ENCODE measurements at places on chromosomes 12 and 14.

DNA sequence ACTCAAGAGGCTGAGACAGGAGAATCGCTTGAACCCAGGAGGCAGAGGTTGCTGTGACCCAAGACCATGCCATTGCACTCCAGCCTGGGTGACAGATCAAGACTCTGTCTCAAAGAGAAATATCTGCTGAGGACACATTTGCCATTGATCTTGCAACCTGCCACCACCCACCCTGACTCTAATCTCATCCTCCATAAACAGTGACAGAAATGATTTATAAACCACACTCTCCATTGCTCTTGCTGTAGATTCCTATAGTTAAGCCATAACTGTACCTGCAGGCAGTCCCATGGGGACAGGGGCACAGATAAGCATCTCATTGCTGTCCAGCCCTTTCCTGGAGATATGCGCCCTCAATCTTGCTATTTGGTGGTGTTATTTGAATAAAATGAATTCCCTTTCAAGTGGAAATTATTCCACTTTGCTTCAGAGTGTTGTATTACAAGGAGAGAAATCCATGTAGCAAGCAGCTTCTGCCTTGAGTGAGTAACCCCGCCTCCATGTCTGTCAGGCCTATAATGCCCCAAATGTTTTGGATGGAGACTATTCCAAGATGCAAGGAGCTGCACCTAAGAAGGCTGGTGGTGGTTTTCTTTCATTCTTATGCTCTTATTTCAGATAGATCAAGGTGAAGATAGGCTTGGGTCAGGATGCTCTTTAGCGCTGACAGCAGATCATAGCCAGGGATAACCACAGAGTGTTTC, 3.0 kb upstream of the ZDHHC22 start:
- DNase-seq: no peak

GRCh38 chr12:112185093-112185923, 59.9 kb downstream of the TRAFD1 start:
- no peak for DNase-seq

DNA sequence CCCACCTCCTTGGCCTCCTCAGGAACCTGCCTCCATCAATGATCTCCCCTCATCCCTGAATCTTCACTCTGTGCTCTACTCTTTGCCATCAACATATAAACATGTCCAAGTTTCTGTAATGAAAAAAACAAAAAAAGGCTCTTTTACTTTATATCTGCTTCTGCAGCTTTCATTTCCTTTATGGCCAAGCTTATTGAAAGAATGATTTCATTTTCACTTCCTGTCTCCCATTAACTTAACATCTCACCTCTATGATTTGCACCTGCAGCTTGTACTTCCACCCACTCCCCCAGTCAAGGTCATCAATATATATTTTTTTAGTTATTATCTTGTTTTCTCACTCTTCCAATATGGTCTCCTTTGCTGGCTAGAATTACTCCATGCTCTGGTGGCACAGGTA, 15.6 kb upstream of the RNU6-7 start:
- DNase-seq: no peak

- DNase-seq: no peak
Observed at GRCh38 chr12:52532636-52533035, 12.4 kb upstream of the KRT5 start.

GRCh38 chr14:74524076-74524811, 30.7 kb downstream of the ISCA2 start:
- DNase-seq: no peak

GRCh38 chr14:69468949-69469348, 15.6 kb upstream of the PLEKHD1 start:
- no peak for DNase-seq

DNA sequence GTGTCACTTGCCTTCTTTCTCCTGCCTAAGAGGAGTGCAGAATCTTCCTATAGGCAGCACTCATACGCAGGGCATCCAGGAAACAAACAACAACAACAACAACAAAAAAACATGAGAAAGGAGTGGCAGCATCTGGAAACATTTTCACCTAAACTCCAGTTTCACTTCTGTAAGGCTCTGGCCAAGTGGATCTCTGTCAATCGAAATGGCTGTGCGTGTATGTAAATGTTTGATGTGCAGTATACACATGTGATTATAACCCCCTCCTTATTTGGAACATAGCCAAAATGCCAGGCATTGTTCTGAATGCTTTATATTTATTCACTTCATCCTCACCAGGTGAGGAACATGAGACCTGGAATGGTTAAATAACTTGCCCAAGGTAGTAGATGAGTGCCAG, 76.8 kb downstream of the COX16 start:
- peak; percentile 75 for DNase-seq

GRCh38 chr14:101973356-101973755, 9.0 kb downstream of the DYNC1H1 start:
- DNase-seq: no peak

DNA sequence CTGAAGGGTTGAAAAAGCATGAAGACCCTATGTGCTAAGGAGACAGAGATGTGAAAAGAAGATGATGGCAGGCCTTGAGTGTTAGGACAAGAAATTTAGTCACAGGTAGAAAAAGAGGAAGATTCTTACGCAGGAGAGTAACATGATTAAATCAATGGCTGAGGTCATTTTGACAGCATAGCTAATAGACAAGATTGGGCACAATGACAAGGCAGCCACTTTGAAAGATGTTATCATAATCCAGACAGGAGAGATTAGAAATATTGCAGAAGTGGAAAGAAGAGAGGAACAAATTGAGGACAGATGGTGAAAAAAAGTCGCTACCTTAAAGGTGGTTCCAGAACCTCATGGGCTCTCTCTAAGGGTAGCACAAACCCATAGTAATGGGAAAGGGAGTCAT, 228.8 kb upstream of the DDHD1 start:
- no peak for DNase-seq

DNA sequence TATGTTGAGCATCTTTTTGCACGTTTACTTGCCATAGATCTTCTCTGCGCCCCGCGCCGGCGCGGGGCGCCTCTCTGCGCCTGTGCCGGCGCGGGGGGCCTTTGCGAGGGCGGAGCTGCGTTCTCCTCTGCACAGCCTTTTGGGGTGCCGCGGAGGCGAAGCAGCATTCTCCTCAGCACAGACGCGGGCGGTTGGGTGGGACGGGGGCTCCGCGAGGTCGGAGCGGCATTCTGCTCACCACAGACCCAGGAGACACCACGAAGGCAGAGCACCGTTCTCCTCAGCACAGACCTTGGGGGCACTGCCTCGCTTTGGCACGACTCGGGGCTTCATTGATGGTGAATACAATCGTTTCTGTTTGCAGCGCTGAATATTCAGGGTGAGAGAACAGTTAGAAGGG, 28.5 kb upstream of the ANHX start:
- DNase-seq: no peak
